ENCODE measurements at places on chromosomes 12 and 14. TPM values are rescaled to one million over a fixed set of nuclear protein-coding genes. Genes with fewer than 3 reads are reported as not detected.

DNA sequence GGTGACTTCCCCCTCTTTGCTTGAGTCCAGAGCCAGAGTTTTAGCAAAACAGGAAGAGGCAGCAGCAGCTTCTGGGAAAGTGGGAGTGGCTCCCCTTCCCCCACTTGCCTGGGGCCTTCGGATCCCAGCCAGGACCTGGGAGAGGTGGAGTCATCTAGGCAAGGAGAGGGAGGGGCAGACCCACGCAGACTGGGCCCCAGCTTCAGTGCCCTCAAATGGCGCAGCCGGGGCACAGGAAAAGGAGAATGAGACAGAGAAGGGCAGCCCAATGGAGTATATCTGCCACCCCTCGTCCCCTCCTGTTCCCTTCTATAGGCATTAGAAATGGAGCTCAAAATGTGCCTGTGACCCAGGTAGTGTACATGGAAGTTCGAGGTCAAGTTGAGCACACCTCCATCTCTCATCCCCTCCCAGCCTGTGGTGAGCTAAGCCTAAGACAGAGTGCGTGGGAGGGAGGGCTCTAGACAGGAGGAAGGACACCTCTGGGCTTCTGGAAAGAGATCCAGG is 9.3 kb upstream of the HDAC7 start:
- DNase-seq, result peak; percentile 82

TESPA1 gene
- total RNA-seq, result not detected

- no peak for DNase-seq
Observed at GRCh38 chr12:46110223-46110611, 119.8 kb upstream of the SCAF11 start.

MIA2 gene
- 14.5 TPM for total RNA-seq

GRCh38 chr12:75571204-75571603 is 59.8 kb upstream of the KRR1 start:
- no peak for DNase-seq

MLF2 gene
- total RNA-seq, result 160 TPM
